Activated CD4-positive, alpha-beta T cell treated with anti-CD3 and anti-CD28 coated beads, Interleukin-2, amount 50 U/mL, for 24 hours (primary cell): ENCODE measurements at places on chromosomes 5 and 9.

GRCh38 chr9:33719581-33720374 lies 75.6 kb upstream of the PRSS3 start:
- DNase-seq = no peak

DNA sequence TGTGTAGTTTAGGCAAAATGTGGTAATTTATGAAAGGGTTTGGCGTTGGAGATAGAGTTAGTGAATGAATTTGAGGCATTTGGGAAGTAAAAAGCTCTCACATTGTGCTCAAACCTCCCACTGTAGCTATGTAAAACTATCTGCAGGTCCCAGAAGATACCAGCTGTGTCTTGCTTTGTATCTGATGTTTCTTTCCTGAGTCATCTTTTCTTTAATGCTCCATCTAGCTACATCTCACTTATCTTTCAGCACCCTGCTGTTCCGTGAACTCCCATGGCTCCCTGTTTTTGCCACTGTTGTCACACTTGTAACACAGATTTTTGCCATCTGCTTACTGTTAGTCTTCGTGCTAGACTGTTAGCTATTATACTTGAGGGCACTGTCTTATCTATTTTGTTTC lies 253.1 kb downstream of the NPR3 start:
- DNase-seq = no peak

DNA sequence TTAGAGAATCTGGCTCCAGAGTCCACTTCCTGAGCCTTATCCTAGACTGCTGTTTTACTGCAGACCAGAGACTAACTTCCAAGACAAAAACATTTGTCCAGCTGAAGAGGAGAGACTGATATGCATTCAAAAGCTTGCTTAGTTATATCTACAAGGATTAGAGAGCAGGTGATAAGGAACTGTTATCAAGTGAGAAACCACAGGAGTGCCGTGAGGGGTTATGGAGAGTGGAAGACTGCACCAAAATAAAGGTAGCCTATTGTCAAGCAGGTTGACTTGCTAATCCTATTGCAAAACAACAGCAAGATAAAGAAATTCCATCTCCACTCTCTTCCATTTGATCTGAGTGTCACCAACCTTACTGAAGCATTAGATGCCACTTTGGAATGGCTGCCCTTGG lies 139.1 kb downstream of the SCAMP1 start:
- no peak for DNase-seq

- DNase-seq = no peak
Measured at GRCh38 chr5:59766427-59767210, 126.9 kb downstream of the PDE4D start.

DNA sequence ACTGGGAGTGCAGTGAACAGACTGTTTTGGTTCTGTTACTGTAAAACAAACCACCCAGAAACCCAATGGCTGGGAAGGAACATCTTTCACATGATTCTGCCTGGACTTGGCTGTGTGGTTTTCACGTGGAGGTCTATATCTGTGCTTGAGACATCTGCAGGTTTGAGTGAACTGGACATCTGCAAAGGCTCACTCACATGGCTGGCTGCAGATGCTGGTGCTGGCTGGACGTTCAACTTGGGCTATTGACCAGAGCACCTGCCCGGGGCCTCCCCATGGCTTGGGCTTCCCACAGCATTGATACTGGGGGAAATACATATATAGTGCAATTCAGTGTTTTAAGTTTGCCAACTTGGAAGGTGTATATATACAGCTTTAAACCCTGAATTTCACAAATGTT lies 6.8 kb downstream of the CTSL start:
- no peak for DNase-seq

DNA sequence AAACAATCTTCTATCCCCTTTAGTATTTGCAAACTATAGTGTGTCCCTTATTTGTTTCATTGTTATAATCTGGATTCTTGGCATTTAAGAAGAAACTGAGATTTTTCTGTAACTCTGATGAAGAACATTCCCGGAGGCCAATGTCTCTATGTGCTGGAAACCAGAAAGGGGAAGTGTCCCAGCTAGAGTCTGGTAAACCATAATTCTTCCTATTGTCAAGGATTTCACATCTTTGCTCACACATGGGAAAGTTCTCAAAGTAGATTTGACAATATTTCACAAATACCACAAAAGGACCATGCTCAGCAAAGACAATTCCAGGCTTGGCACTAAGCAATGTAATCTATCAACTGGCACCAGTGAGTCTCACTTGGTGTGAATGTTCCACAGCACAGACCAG lies 146.8 kb downstream of the MUSK start:
- no peak for DNase-seq

- no peak for DNase-seq
Measured at GRCh38 chr9:110828264-110828663, 159.7 kb downstream of the MUSK start.

GRCh38 chr9:93376411-93376810 lies 75.1 kb upstream of the FAM120A start:
- DNase-seq = no peak

- DNase-seq = no peak
Measured at GRCh38 chr5:161311965-161312364, 234.6 kb downstream of the GABRB2 start.

GRCh38 chr9:7366121-7366520 lies 433.5 kb downstream of the DMAC1 start:
- DNase-seq = no peak

DNA sequence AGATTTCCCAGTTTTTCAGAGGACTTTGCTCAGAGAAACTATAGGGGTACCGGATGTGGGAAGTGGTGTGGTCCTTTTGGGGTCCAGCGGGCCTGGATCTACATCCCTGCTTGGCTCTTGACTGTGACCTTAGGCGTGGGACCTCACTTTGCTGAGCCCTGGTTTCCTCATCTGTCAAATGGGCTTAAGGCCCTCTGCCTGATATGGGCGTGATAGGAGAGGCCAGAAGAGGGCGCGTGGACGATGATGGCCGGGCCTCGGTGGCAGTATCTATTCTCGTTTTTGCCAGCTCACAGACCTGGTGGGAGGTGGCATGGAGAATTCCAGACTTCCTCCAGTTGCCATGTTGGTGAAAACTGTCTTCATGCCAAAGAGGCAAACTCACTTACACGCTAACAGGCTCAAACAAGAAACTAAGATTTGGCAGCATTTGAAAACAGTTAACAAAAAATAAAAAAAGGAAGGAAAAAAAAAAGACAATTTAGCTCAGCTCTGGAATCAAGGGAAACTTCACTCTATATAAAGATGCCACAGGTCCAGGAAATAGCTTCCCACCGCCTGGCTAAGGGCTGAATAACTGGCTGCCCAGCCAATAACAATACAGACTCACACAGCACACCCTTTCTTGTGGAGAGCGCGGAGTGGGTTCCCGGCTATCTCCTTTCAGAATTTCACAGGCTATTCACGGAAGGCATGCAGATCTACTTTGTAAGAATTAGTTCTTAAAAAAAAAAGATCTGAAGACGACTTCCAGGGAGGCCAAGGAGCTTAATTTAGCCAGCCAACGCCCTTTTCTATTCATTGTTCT lies 1.7 kb downstream of the SH3PXD2B start:
- DNase-seq = no peak

- no peak for DNase-seq
Measured at GRCh38 chr5:60743511-60744314, 43.7 kb upstream of the DEPDC1B start.

- DNase-seq = no peak
Measured at GRCh38 chr9:90848866-90849265, 47.2 kb downstream of the SYK start.

DNA sequence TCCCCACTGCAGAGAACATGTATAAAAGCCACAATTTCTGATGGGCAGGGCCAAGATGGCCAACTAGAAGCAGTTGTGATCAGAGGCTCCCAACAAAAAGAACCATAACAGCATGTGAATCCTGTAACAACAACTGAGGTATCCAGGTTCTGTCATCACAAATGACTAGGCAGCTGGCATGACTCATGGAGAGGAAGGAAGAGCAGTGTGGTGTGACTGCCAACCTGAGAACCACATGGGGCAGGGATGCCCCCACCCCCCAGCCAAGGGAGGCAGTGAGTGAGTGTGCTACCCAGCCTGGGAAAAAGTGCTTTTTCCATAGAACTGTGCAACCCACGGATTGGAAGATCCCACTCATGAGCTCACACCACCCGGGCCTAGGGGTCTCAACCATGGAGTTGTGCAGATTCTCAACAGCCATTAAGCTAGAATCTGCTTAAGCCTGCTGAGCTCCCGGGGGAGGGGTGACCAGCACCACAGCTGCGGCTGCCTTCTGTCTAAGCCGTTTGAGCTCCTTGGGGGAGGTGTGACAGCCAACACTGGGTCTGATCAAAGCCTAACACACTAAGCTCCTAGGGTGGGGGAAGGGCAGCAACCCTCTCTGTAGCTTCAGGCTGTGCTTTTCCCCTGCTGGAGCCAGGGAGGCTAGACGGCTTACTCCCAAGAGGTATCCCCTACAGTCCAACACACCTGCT lies 80.1 kb upstream of the DMAC1 start:
- no peak for DNase-seq

GRCh38 chr9:137666955-137667670 lies 48.3 kb downstream of the EHMT1 start:
- no peak for DNase-seq

GRCh38 chr5:76169146-76169905 lies 86.1 kb downstream of the SV2C start:
- DNase-seq = no peak

DNA sequence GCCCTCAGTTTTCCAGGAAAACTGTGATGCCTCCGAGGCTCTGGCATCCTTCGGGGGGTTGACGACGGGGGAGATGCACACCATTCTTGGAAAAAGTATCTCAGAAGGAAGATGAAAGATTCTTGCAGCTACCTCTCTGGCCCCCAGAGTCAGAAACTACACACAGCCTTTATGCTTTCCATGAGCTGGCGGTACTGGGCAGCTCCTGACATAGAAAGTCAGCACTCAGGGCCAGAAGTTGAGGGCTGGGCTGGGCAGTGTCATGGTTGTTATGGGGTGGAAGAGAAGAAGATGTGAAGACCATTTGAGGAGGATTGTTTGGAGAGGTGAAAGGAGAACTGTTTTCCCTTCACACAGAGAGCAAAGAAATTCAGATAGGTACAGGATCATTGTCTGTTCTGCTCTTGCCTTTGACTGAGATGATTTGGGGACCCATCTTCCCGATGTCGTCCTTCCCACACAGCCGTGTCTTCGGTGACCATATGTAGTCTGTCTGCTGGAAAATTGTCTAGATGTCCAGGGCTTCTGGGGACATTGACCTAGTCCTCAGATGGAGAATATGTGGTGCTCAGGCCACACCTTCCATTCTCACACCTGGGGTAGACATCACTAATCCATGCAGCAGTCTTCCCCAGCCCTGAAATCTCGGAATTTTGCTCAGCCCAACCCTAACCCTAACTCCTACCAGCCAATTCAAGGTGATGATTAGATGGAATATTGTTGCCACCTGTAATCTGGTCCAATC lies 237.1 kb downstream of the CACNA1B start:
- DNase-seq = no peak

DNA sequence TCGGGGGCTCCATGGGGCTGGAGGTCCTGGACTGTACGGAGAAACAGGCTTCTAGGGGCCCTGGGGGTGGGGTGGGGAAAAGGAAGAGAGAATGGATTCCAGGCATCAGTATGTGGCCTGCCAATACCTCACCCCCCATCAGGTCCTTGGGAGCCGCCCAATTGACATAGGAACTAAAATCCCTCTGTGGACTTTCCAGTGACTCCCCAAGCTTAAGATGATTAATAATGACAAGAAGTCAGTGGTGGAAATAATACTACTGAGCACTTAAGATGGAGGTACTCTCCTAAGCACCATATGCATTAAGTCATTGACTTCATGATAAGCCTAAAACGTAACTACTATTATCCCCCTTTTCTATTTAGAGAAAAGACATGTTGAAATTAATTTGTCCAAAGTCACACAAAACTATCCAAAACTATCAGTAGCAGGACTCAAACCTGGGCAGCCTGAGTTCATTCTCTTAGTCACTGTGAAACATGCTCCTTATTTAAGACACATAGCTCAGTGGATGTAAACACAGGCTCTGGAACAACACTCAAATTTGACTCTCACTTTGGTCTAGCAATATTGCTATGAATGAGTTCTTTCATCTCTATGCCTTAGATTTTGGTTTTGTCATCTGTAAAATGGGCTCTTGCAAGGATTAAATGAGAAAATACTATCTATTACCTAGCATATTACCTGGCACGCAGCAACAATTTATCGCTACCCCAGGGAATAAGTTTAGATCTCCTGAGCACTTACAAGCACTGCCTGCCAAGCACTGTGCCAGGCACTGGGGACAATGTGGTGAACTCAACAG lies 9.5 kb downstream of the SPRY4 start:
- no peak for DNase-seq

DNA sequence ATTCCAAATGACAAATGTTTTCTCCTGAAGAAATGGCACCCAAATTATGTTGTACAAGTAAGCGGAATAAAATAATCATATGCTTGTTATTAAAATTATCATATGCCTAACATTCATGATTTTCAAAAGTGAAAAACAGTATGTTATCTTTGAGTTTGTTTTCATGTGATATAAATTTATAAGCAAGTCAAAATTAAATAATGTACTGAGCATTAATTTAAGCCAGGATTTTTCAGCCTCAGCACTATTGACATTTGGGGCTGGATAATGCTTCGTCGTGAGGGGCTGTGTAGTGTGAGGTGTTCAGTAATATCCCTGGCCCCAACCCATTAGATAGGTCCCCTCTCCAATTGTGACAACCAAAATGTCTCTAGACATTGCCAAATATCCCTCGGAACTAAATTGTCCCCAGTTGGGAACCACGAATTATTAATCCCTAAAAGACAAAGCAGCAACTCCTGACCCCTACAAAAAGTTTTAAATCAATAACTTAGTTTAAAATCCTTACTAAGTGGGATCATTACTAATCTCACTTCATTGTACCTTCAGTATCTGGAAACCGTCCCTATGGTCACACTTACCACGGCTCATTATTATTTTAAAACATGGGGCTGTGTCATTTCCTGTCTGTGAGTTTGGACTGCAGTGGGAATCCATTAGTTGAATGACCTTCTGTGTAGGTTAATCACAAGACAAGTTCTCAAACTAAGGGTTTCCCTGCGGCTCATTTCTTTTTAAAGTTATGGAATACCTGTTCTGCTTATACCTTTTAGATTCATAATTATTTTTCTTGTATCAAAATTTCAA lies 1.3 kb upstream of the NNT start:
- no peak for DNase-seq

DNA sequence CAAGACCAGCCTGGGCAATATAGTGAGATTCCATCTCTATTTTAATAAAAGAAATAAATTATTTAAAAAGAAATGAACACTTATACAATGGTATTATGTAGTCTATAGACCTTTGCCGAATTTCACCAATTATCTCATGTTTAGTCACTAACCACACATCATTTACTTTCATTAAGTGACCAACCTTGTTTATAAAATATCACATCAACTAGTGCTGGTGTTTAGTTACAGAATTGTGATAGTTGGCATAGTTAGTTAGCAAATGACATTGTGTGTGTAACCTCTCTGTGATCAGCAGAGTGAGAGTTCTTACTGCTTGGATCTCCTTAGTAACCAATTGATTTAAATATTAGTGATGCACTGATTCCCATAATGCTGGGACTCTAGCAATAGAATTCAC lies 71.8 kb downstream of the PRR16 start:
- no peak for DNase-seq

DNA sequence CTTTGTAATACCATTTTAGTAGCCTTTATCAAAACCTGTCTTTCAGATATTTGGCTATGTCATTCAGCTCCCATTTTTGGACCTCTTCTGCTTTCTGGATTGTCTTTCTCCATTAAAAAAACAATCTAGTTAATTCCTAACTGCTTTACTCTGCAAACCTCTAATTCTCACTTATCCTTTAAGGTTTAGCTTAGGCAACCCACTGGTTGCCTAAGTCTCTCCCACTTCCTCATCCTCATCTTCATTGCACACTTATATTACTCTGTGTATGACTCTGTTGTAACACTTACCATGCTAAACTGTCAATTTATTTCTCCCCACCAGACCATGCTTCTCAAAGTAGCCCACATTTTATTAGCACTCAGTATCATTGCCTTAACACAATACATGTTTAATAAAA lies 205.0 kb upstream of the DMRTA1 start:
- DNase-seq = no peak
